AG09319 (cell line): ENCODE measurements at places on chromosomes 5 and 9.

GRCh38 chr5:1054018-1054798 is 45.6 kb downstream of the NKD2 start:
- no peak for DNase-seq

- DNase-seq, result no peak
These were observed 1353.7 kb upstream of the ACO1 start for GRCh38 chr9:31030741-31031202.

DNA sequence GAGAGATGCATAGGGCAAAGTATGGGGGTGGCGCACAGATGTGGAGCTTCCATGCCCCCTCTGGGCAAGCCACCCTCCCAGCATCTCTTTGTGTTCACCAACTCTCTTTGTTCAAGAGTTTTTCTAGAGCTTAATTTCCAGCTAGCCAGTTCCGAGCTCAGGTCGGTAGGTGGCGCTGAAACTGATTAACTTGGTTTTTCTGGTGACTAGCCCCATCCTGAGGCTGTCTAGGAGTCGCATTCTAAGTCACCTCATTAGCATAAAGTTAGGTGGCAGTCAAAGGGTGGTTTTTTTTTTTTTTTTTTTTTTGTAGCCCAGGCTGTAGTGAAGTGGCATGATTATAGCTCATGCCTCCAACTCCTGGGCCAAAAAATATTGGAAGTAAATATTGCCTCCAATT is 476.4 kb downstream of the KDM4C start:
- no peak for DNase-seq

- no peak for DNase-seq
These were observed 232.4 kb upstream of the GAS1 start for GRCh38 chr9:87179553-87180340.

GRCh38 chr5:148090146-148090772 is 26.5 kb downstream of the SPINK5 start:
- DNase-seq, result no peak

DNA sequence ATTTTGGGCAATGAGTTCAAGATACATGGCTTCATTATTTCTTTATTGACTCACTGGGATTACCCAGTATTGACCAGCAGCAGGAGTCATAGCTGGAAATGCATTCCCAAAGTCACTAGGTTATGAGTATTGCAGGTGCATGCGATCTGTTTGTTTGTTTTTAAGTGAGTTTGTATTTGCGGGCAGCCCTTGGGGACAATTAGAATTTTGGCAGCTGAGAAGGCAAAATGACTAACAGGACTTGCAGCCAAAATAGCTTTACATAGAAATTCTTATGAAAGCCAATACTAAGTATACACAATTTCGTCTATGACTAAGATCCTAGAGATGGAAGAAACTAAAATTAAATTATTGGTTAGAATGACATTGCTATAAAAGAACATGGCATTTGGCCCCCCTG is 18.1 kb upstream of the RGMB start:
- DNase-seq, result peak; percentile 66
